ENCODE measurements at places on chromosomes 13 and 19.

DNA sequence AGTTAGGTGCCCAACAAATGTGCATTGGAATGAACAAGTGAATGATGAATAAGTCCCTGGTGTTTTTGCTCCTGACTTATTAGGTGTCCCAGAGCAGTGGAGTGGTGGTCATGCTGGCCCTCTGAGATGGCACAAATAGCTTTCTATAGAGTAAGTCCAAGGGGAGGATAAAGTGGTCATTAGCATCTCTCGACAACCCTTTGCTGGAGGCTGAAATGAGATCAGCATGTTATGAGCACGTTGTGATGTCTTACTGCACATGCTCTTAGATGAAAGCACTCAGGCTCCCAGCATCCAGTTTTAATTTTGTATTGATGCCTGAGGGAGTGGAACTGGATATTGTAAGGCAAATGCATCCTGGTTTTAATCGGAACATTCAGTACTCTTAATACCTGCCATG lies 326.2 kb downstream of the RFC3 start:
- no peaks in the 10 kb centered on the region for H3K4me1 ChIP-seq
- no peaks in the 10 kb centered on the region for H3K36me3 ChIP-seq
- no peaks in the 10 kb centered on the region for H3K27me3 ChIP-seq
- no peak overlapping the region for H3K27ac ChIP-seq

DNA sequence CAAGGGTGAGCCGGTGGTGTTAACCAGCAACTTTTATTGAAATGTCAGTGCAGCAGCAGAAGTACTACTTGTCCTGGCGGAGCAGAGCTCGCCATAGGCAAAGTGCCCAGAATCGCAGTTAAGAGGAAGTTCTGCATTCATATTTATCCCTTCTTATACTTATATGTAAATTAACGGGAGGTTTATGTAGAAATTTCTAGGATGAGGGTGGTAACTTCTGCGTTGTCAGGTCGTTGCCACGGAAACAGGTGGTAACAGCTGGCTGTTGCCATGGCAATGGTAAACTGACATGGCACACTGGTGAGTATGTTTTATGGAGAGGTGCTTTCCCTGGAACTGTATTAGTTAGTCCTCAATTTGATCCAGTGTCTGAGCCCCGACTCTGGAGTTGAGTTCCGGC lies 2494.9 kb upstream of the PCDH20 start:
- no peak for DNase-seq
- H3K4me3 ChIP-seq: no peak overlapping the region
- no peaks in the 10 kb centered on the region for H3K4me1 ChIP-seq

- DNase-seq: peak; percentile 50
- H3K27ac ChIP-seq: peak overlapping the region; percentile 96
- peaks cover 81% of the 10 kb centered on the region for H3K4me1 ChIP-seq
- peaks cover 13% of the 10 kb centered on the region for H3K36me3 ChIP-seq
- no peaks in the 10 kb centered on the region for H3K27me3 ChIP-seq
Measured at GRCh38 chr19:18291019-18291524, 9.7 kb upstream of the JUND start.

DNA sequence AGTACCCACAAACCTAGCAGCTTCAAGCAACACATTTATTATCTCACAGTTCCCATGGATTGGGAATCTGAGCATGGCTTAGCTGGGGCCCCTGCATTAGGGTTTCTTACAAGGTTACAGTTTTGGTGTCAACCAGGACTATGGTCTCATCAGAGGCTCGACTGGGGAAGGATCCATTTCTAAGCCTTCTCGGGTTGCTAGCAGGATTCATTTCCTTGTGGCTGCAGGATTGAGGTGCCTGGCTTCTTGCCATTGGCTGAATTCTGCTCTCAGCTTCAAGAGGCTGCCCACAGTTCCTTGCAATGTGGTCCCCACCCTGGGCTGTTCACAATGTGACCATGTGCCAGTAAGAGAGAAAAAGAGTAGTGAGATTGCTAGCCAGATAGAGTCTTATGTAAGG lies 26.7 kb downstream of the ZNRF4 start:
- H3K36me3 ChIP-seq: no peaks in the 10 kb centered on the region
- no peak overlapping the region for H3K27ac ChIP-seq
- DNase-seq: no peak

GRCh38 chr19:9709305-9709704 lies 34.4 kb upstream of the ZNF562 start:
- no peak for DNase-seq
- no peaks in the 10 kb centered on the region for H3K4me1 ChIP-seq
- no peaks in the 10 kb centered on the region for H3K36me3 ChIP-seq
- no peaks in the 10 kb centered on the region for H3K27me3 ChIP-seq
- no peak overlapping the region for H3K4me3 ChIP-seq

- H3K36me3 ChIP-seq: no peaks in the 10 kb centered on the region
- no peak for DNase-seq
- H3K27me3 ChIP-seq: no peaks in the 10 kb centered on the region
- no peak overlapping the region for H3K4me3 ChIP-seq
Measured at GRCh38 chr13:26822146-26822545, 61.6 kb upstream of the GPR12 start.

GRCh38 chr13:39422845-39423565 lies 180.0 kb downstream of the LHFPL6 start:
- H3K27ac ChIP-seq: no peak overlapping the region
- DNase-seq: no peak

DNA sequence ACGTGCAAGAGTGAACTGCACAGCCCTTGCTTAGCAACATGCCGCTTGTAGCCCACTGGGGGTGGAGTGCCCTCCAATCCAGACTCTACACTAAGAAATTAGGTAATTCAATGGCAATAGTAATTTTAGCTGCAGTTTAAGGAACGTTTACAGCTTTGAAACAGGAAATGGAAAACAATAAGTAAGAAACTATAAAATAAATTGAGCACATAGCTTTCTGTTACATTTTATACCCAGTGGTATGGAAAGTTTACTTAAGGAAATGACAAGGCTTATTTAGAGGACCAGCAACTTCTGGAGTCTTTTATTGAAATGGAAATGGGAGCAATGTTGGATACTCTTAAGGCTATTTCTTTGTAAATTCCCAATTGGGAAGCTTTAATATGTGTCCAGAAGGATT lies 373.2 kb downstream of the KCNRG start:
- H3K36me3 ChIP-seq: no peaks in the 10 kb centered on the region
- no peak overlapping the region for H3K27ac ChIP-seq
- no peak overlapping the region for H3K4me3 ChIP-seq
- peaks cover 20% of the 10 kb centered on the region for H3K27me3 ChIP-seq
- DNase-seq: no peak

DNA sequence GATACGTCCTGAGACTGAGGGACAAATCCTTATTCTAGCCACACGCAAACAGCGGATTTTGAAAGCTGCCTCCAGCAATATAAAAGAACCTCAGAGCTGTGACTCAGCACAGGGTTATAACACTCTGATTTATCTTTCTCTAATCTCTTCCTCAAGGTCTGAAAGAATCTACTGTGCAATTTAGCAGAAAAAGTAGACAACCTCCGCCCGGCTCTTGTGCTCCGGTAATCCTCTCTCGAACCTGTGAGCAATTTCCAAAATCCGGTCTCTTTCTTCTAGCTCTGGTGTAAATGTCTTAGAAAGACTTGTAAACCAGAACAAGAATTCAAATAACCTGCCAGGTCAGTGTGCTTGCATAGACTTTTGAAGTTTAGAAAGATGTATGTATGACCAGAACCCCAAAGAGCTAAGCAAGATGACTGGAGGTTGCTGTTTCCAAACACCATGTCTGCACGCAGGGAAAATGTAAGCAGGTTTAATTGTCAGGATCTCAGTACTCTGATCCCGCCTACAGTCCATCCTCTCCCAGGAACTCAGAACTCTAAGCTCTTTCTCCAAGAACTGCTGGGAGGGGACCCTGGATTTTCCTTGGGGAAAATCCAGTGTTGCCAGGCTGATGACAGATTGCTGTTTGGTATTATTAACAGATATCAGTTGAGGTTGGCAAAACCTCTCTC lies 338.1 kb downstream of the RFC3 start:
- no peak for DNase-seq
- H3K4me3 ChIP-seq: no peak overlapping the region
- H3K27ac ChIP-seq: no peak overlapping the region
- H3K4me1 ChIP-seq: peaks cover 14% of the 10 kb centered on the region
- H3K27me3 ChIP-seq: peaks cover 10% of the 10 kb centered on the region

DNA sequence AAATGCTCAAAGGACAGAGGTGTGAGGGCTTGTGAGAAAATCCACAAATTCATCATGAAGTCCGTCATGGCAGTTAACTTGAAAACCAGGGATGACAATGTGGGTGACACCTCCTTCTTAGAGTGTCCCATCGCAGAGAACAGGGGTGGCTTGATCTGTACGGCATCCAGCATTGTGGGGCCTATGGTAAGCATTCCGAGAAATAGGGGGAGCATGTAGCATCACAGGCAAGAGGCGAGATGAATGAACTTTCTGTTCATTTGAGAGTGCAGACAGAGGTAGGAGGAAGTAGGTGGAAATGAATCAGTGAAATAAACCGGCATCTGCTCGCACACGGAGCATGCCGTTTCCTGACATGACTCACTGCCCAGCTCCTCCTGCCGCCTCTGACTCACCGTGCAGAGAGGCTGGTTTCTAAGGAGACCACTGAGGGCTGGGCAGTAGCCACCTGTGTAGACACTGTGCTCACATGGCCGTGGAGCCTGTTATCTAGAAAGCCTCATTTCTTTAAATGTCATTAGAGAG lies 339.0 kb downstream of the RFC3 start:
- no peak overlapping the region for H3K4me3 ChIP-seq
- DNase-seq: peak; percentile 52
- peaks cover 14% of the 10 kb centered on the region for H3K4me1 ChIP-seq
- peaks cover 10% of the 10 kb centered on the region for H3K27me3 ChIP-seq
- no peaks in the 10 kb centered on the region for H3K36me3 ChIP-seq

Data from activated naive CD4-positive, alpha-beta T cell treated with anti-CD3 and anti-CD28 coated beads, Interleukin-2, amount 10 ng/mL, durations not matched to agents 7 days and 5 days (primary cell).